GM04503 (cell line): ENCODE measurements at places on chromosomes 4 and X.

DNA sequence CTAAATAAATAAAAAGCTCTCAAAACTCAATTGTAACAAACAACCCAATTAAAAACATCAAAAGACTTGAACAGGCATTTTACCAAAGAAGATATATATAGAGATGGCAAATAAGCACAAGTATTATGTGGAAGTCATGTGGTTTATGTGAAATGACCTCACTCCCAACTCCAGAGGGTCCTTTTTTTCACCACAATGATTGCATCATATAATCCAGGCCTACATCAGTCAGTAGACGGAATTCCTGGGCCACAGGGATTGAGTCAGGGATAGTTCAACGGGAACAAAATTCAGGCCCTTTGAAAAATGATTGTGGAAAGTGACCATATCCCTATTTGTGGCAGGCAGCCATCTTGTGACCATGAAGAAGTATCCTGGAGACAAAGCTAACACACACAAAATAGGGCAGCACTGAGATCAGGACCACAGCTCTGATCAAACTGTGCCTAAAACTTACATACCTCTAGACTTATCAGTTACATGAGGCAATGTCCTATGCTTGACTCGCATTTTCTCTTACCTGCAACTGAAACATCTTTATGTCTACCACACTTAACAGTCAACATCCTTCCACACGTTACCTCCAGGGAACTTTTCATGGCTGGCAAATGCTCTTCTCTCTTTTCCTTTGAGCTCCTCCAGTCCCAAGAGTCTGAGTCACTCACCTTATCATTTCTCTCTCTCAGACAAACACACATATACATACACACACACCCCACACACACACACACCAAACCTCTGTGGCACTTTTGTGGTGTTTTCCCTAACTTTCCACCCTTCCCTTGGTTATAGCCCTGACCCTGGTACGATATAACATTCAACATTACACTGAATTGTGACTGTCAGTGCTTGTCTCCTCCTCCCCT is 113.5 kb downstream of the PHF8 start:
- DNase-seq, result no peak

- no peak for DNase-seq
These were observed 20.1 kb downstream of the GAK start for GRCh38 chr4:911871-912490.

DNA sequence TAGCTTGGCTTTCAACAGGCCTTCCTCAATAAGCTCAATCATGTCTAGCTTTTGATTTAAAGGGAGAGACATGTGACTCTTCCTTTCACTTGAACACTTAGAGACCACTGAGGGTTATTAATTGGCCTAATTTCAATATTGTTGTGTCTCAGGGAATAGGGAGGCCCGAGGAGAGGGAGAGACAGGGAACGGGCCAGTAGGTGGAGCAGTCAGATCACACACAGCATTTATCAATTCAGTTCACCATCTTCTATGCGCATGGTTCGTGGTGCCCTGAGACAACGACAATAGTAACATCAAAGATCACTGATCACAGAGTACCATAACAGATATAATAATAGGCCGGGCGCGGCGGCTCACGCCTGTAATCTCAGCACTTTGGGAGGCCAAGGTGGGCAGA is 17.8 kb downstream of the ZNF81 start:
- DNase-seq, result no peak

DNA sequence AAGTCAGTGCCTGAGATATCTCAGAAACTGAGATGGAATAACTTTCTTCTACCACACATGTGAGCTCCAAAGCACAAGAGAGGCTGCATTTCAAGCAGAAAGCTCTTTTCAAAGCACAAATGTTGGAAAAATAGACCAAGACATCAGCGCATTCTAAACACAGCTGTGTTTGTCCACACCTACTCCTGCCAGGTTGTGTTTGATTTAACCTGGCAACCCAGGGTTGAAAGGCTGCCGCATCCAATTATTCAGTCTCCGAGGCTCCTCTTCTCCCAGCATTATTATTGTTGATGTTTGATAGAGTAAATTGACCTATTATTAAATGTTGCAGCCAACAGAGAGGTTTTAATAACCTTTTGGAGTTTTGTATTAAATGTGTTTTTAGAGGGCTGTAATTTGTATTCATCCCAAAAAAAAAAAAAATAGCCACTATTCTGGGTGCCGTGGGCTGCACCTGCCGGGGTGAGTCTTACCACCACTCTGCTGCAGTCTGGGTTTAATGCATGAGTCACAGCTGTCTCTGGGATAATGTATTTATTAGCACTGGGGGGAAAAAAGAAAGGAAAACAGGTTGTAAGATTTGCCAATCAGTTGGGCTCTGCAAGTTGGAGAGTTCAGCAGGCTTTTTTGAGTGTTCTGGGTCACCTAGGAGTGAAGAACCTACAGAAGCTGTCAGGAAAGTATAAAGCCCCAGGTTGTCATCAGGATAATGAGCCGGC is 105.2 kb upstream of the NOCT start:
- DNase-seq, result no peak

GRCh38 chr4:48031802-48032525 is 15.4 kb downstream of the NIPAL1 start:
- no peak for DNase-seq

- no peak for DNase-seq
These were observed 36.4 kb upstream of the FREM3 start for GRCh38 chr4:143736861-143737260.

- no peak for DNase-seq
These were observed 36.3 kb downstream of the SOD3 start for GRCh38 chr4:24831637-24832036.

GRCh38 chr4:145735347-145735675 is 55.4 kb downstream of the C4orf51 start:
- peak; percentile 98 for DNase-seq

DNA sequence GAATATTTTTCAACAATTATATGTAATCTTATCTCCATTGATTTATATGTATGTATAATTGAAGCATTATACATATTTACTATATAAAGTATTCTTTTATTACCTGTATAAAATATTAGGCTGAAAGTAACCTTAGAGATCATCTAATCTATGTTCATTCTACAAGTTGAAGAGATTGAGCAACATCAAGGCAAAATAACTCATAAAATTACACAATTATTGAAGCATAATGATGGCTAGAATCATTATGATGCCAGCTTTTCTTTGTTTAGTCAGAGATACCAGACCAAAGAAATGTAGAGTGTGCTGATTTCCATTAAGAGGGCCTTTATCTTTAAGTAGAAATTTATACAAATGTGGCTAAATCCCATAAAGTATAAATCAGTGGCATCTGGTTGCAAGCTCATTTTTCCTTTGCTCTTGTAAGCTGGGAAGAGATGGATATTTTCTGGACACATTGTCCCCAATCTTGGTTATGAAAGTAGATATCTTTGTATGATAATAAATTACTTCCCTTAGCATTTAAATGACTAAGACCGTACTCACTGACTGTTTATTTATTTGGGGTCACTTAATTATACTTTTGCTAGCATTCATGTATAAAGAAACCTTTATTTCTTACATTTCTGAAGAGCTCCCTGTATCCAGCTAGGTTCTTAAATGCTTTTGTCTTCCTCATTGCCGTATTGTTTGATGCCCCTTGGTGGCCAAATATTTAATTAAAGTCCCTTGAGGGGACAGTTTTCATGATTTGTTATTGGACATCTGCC is 339.8 kb downstream of the PCDH7 start:
- DNase-seq, result no peak

DNA sequence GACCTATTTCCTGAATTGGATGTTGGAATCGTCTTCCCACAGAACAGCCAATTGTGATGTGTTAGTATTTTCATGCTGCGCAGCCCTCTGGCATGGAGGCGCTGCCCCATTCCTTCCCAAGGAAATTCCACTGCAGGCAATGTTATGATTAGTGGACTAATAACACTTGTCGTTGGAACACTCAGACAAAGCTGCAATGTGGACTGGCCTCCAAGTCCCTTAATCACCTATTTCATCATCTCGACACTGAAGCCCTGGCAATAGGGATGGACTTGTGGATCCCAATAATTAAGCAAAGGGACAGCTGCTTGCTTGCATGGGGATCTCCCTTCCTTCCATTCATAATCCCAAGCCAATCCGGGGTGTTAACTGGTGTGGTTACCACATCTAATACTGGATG is 78.8 kb upstream of the PLAC1 start:
- peak; percentile 35 for DNase-seq

DNA sequence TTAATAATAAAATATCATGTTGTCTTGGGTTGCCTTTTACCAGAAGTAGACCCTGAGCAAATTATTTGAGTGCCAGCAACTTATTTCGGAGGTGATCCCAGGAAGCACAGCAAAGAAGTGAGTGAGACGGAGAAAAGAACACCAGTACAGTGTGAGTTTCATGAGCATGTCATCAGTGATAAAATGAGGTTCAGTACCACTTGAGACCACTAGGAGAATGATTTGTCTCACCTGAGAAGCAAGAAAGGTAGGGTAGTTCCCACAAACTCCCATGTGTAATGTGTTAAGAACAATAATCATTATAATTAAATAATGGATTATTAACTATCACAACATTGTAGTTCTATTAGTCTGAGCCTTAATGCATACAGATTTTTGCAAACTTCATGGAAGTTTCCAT is 112.8 kb upstream of the DMD start:
- DNase-seq, result no peak

DNA sequence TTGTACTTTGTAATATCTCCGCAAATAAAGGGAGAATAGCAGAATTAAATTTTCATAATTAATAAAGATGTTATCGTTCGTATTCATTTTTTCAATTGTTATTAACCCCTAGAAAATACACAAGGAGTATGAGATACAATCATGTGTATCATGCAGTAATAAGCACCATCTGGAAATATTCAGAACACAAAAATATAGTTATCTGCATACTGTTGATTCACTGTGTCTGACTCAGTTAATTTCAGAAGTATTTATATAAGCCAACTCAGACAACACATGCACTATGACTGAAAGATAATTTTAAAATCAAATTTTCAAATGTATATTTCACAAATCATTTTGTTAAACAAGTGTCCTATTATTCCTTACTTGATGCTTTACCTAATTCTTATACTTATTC is 1954.8 kb downstream of the ARAP2 start:
- DNase-seq, result no peak

- no peak for DNase-seq
These were observed 1.5 kb downstream of the N4BP2 start for GRCh38 chr4:40058121-40058520.

GRCh38 chr4:185735866-185736400 is 76.1 kb downstream of the SORBS2 start:
- no peak for DNase-seq

- DNase-seq, result no peak
These were observed 795 bp upstream of the SH3KBP1 start for GRCh38 chrX:19887911-19888879.

DNA sequence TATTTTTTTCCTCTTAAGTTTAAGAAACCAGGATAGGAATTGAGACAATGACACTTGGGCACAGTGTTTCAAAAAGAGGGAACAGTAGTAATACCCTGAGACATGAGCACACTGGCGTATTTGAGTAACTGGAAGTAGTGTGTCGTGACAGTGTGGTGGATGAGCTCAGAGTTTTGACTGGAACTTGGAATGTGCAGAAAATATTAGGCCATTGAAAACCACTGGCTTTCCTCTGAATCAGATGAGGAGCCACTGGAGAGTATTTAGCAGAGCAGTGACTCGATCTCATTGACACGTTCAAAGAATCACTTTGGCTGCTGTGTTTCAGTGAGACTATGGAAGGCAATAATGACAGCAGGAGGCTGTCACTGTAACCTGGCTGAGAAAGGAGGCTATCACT is 1531.2 kb downstream of the STIM2 start:
- DNase-seq, result peak; percentile 25

- DNase-seq, result no peak
These were observed 73.1 kb downstream of the CC2D2A start for GRCh38 chr4:15542760-15543159.

DNA sequence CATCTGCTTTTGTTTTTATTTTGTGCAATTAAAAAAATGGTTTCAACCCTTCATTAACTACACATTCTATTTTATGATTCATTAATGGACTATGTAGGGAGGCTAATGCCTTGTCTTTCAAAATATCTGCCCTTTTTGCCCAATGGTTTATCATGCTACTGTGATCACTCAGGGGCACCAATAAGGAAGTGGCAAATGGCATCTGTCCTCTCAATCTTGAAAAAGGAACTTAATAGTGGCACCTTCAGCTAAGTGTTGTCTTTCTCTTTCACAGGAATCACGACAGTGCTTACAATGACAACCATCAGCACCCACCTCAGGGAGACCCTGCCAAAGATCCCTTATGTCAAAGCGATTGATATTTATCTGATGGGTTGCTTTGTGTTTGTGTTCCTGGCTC is 57.1 kb downstream of the COMMD8 start:
- no peak for DNase-seq

DNA sequence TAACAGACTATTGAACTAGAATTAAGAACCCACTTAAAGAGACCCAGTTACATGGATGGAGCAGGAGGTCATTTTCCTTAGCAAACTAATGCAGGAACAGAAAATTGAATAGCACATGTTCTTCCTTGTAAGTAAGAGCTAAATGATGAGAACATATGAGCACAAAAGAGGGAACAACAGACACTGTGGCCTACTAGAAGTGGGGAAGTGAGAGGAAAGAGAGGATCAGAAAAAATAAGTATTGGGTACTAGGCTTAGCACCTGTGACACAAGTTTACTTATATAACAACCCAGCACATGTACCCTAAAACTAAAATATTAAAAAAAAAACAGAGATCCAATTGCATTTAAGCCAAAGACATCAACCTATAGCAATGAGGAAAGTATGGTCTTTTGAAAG is 26.2 kb downstream of the ARAP2 start:
- no peak for DNase-seq

DNA sequence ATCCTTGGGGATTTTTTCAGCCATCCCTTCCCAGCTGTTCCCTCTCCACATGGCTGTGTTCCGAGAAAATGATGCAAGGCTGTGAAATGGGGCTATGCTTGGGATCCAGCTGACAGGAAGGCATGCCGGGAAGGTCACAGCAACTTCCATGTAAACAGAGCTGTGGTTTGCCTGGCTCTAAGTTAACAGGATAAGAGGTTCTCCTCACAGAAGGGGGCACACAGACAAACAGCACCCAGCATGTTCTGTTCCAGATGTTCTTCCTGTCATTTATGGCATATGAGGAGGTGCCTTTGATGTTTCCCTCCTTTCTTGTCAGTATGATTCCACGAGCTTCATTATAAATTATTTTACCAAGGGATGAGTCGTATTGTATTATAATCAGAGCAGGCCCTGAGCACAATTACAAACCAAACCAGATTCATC is 220.7 kb downstream of the ANTXR2 start:
- no peak for DNase-seq

GRCh38 chr4:39587881-39588280 is 50.8 kb downstream of the SMIM14 start:
- no peak for DNase-seq

- no peak for DNase-seq
These were observed 11.5 kb downstream of the SMAD1 start for GRCh38 chr4:145493166-145493565.

- DNase-seq, result no peak
These were observed 70.1 kb downstream of the PRSS12 start for GRCh38 chr4:118282692-118283091.
